ENCODE measurements at places on chromosomes 3 and 15.

- DNase-seq = no peak
Observed at GRCh38 chr3:98777801-98778220, 14.7 kb downstream of the ST3GAL6 start.

GRCh38 chr3:113157408-113158030 lies 53.8 kb upstream of the BOC start:
- DNase-seq = no peak

GRCh38 chr3:111277226-111277625 lies 205.6 kb downstream of the NECTIN3 start:
- no peak for DNase-seq

- no peak for DNase-seq
Observed at GRCh38 chr3:116445311-116445841, at the start of gene LSAMP. Gene LSAMP (minus strand): TSS chr3:116445487.

All from stimulated activated effector memory CD8-positive, alpha-beta T cell treated with anti-CD3 and anti-CD28 coated beads, Interleukin-12 subunit alpha, Interleukin-12 subunit beta, amount 100 ng/mL, for 72 hours (primary cell).